Eye (tissue), 1 donor: ENCODE measurements at places on chromosomes 1 and 21.
A peak's percentile ranks its signal among the peaks of the same experiment; 100 is the strongest.

DNA sequence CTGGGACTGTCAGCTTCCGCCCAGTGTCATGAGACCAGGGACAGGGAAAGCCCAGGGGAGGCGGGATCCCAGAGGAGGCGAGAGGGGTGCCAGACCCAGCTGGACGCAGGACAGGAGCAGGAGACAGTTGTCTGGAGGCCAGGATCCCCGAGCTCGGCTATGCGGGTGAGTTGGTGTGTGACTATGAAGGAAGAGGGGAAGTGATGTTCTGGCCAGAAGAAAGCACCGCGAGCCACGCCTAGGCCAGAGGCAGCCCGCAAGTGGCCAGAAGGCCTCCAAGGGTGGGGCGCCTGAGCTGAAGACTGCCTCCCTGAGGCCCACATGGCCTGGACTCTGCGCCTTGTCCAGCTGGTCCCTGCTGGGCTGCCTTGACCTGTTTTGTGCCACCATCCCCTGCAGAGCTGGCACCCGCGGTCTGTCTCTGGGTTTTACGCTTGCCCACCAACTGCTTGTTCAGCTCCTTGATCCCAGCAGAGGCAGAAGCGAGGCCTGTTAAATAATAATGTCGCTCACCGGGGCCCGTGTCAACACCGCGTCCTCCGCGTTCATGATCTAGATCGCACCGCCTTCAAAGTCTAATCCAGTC, 85.2 kb upstream of the ACTL8 start:
- no peak for DNase-seq

DNA sequence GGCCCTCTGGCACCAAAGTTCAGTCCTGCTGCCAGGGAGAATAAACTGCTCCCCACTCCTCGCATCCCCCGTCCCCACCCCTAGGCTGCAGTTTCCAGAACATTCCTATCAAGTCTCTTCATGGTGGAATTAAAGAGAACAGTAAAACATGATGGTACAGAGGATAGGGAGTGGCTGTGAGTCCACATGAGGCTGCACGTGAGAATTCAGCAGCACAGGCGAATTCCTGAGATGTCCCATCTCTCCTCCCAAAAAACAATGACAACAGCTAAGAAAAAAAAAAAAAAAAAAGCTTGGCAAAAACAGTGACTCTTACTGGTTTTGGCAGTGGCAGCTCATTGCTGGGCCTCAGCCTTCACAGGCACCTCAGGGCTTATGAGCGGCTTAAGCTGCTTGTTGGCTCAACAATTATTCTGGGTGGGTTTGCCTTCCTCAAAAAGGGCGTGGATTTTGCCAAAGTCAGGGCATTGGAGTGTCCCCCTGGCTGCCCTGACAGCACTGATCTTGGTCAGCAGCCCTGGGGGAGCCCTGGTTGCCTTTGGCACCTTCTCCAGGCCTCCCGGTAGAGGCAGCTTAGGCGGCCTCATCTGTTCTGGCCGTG, 5.7 kb upstream of the IFFO2 start:
- no peak for DNase-seq

DNA sequence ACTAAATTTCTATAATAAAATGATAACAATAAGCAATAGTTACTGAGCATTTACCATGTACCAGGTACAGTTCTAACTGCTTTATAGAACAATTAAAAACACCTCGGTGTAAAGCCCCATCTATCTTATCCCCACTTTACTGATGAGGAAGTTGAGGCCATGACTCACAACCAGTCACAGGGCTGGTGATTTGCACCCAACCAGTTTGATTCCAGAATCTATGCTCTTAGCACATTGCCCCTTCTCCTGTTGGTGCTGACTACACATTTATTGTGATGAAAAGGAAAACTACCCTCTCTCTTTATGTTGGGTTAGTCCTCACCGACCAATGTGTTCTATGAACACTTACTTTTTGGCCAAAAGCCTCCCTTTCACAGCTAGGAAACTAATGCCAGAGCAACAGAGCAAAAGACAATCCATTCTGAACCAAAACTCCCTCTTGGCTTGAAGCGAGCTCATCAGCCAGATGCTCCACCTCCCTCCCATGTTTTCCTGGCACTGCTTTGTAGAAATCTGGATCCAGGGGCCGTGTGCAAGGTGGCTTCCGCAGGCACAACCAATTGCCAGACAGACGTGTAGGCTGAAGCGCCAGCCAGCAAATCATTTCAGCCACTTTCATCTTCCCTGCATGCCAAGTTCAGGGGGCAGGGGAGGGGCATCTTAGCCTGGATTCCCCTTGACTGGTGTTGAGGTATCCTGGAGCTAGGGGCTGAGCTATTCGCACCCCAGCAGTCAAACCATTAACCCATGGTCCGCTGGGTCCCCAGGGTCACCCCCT, 32.0 kb upstream of the SLC30A1 start:
- peak; percentile 68 for DNase-seq

DNA sequence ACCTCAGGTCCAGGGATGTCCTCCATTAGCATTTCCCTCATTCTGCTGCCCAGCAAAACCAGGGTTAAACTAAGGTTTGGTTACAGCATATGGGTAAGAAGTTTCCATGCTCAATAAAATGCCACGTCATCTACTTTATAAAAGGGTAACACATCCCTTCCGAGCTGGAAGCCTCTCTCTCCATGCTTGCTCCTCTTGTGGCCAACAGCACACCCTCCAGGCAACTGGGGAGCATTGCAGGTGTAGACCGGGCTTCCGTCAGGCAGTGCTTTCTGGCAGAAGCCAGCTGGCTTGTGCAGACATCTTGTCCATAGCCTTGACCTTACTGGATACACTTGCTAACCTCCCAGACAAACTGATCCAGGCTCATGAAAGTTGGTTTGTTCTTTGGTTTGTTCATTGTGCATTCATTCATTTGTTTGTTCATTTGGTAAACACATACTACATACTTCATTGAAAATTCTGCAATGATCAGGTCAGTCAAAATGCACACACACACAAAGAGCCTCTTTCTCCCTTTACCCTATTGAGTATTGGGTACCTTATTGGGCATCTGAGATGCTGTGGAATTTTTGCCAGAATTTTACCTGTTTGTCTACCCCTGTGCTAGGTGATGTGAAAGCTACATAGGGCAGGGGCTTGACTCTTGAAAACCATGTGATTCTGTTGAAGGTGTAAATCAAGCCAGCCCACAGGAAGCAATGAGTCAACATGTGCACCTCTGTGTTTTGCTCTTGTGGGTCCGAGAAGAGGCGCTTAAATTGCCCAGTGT, 422.8 kb downstream of the CAMTA1 start:
- DNase-seq = peak; percentile 81

DNA sequence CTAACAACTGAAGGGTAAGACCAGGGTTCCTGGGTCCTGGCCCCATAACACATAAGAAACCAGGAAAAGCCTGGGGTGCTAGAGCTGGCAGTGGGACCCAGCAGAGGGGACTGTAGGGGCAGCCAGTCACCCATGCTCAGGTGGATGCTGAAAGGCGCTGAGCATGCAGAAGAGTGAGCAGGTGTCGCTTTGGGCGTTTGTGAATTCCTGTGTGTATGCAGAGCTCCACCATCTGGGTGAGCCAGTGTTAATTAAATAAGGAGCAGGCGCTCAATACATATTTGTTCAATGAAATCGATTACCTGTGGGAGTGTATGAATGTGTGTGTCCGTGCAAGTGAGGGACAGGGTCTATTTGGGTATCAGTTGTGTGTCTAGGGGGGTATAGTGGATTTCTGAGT, 499 bp downstream of the C1QA start:
- DNase-seq = no peak

GRCh38 chr21:38821959-38822682, 16.4 kb downstream of the ETS2 start:
- DNase-seq = no peak

GRCh38 chr1:64302194-64302593, 98.8 kb downstream of the UBE2U start:
- no peak for DNase-seq

DNA sequence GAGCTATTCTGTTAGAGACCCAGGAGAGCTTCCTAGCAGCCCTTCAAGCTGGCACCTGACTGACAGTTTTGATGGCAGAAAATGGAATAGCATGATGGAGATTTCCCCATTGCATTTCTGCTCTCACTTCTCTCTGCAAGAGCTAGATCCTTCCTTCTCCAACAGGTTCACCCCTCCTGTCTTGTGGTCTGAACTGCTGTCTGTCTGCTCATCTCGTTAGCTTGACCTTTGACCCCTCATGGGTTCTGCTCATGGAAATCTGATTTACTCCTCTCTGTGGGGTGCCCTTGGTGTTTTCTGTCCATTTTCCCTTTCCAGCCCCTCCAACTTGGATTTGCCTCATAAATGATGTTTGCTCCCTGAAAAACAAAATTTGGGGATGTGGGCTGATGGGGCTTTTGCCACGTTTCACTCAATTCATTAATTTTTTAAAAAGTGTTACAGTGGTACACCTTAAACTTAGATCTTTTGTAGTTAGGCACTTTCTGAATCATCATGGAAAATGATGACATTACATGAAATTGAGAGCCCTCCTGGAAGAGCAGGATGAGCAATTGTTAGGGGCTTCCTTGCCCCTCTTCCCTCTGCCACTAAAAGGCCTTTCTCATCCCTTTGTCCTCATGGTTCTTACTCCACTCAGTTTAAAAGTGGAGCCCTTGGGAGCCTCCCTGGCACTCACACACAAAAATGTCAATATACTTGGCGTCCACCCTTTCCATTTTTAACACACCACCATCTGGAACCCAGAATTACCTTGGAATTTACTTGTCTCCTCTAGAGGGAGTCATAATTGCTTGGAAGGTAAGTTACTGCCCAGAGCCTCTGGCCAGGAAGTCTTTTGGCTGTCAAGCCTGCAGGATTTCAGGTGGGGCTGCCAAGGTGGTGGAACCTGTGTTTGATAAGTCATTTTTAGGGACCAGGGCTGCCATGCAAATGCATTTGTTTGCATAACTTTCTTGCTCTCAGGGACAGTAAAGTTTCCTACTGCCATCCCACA, 31.9 kb upstream of the IL19 start:
- DNase-seq = no peak
